ENCODE measurements at places on chromosomes 2 and 18.
A peak's percentile ranks its signal among the peaks of the same experiment; 100 is the strongest.

- DNase-seq = no peak
These were observed 156.3 kb upstream of the HS6ST1 start for GRCh38 chr2:128474962-128475361.

DNA sequence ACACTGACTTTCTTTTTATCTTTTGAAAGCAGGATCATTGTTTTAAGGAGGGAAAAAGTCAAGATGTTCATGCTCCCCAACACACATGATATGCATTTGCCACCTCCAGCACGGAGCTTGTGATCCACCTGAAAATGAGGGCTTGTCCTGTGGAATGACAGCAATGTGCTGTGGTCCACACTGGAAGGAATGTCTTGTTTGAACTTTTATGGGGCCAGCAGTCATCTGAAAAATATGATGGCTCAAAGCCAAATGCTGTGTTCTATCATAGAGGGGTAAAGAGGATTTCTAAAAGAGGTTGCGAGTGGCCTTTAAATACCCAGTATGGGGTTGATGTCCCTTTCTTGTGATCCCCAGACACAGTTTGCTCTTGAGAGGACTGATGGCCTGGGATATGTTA, 226.5 kb upstream of the SPRED2 start:
- DNase-seq = no peak

DNA sequence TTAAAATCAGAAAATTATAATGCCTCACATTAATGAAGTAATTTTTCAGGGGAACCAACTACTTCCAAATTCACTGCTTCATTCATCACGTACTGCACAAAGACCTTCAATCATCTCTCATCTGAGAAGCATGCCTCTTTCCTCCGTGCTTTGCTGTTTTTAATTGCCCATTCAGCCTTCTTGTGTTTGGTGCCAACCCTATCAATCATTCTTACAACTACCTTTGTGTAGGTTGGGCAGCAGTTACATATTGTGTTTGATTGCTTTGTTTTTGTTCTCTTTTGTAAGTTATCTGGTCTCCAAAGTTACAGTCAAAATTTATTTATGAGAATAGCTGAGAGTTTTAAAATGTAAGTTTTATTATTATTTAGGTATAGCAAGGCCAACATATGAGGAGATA, 549.0 kb upstream of the SLC8A1 start:
- DNase-seq = no peak

DNA sequence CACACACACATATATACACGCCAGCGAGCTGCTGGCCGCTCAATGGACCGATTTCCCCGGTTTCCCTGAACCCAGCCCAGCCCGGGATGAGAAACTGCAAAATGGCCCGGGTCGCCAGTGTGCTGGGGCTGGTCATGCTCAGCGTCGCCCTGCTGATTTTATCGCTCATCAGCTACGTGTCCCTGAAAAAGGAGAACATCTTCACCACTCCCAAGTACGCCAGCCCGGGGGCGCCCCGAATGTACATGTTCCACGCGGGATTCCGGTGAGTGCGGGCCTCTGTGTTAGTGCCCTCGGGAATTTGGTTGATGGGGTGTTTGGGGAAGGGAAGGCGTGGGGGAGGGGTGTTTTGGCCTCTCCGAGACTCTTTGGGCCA, 392 bp downstream of the ST8SIA3 start:
- DNase-seq = no peak

GRCh38 chr18:41875094-41875780, 79.8 kb upstream of the PIK3C3 start:
- peak; percentile 65 for DNase-seq

Data from fibroblast of mammary gland (primary cell).